ENCODE measurements at places on chromosomes 6 and 20.

GRCh38 chr6:53029257-53029656 is 34.2 kb upstream of the GSTA4 start:
- no peak for DNase-seq

GRCh38 chr6:26158581-26159356 is 71.5 kb downstream of the HFE start:
- no peak for DNase-seq

- no peak for DNase-seq
Measured at GRCh38 chr20:14951105-14951504, 613.7 kb upstream of the FLRT3 start.

DNA sequence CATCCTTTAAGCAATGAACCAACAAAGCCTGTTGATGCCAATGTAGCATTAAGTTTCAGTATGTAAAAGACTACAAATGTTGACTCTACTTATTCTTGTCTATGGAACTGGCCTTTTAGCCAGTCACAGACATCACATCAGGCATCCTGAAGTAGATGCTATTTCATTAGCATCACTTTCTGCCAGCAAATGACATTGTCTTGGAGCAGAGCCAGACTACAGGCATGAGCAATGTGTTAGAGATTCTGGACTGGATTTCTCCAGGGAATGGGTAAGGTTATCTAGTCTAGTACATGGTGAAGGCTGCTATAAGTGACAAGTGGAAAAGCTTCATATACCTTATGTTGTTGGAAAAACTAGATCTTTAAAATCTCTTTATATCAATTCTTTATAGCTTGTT is 142.9 kb downstream of the ADGRB3 start:
- peak; percentile 0 for DNase-seq

DNA sequence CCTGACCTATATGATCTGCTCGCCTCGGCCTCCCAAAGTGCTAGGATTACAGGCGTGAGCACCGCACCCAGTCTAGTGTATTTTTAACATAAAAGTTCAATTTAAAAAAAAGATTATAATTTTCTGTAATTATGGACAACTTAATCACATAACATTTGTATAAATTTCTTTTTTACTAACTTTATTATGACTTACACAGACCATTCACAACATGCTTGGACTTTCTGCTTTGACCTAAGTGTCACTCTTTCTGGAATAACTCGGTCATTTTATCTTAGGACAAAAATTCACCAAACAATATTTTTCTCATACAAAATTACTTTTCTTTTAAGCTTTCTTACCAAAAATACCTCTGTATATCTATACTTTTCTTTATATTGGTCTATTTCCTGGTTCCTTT is 15.4 kb upstream of the IL22RA2 start:
- no peak for DNase-seq

GRCh38 chr6:48564036-48564820 is 453.2 kb upstream of the PTCHD4 start:
- DNase-seq, result no peak

GRCh38 chr6:37319856-37320480 is 33.8 kb upstream of the RNF8 start:
- no peak for DNase-seq

DNA sequence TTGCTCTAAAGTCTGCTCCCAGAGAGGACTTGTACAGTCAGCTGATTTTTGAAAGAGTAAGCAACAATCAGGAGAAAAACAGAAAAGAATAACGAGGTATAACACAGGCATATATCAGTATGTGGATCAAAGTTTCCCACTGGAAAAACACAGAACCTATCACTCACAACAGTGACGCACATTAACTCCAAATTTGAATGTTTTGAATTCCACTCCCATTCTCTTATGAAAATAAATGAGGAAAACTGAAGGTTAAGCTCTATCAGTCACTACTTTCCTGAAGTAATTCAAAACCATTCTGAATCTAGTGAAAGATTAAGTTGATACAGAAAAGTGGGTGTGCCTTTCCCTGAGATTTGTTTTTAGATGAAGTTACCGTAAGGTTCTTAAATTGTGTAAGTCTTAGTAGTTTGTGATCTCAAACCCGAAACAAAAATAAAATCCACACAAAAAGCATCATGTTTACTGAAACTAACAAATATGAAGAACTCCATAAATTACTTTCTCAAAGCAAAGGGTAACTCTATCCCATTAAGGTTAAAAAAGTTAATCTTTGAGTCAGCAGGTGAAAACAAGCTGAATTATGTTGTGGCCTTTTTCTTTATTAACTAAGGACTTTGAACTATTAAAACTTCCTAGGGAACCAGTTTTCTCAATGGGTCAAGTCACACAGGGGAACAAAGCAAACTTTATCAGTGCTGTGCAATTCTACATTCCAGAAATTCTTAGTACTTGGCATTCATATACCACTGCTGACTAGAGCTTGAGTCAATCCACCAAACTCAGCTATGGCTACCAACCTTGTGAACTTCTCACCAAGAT is 115.7 kb downstream of the OGFRL1 start:
- DNase-seq, result no peak

DNA sequence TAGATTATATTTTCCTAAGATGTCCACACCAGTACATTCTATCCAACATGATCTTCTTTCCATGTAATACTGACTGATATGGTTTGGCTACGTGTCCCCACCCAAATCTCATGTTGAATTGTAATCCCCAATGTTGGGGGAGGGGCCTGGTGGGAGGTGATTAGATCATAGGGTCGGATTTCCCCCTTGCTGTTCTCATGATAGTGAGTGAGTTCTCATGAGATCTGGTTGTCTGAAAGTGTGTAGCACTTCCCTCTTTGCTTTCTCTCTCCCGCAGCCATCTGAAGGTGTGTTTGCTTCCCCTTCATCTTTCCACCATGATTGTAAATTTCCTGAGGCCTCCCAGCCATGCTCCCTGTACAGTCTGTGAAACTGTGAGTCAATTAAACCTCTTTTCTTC is 12.2 kb upstream of the HBS1L start:
- DNase-seq, result no peak

- DNase-seq, result peak; percentile 25
Measured at GRCh38 chr20:6074145-6074561, 20.3 kb upstream of the LRRN4 start.

GRCh38 chr20:49850463-49851230 is 38.0 kb downstream of the SLC9A8 start:
- no peak for DNase-seq

DNA sequence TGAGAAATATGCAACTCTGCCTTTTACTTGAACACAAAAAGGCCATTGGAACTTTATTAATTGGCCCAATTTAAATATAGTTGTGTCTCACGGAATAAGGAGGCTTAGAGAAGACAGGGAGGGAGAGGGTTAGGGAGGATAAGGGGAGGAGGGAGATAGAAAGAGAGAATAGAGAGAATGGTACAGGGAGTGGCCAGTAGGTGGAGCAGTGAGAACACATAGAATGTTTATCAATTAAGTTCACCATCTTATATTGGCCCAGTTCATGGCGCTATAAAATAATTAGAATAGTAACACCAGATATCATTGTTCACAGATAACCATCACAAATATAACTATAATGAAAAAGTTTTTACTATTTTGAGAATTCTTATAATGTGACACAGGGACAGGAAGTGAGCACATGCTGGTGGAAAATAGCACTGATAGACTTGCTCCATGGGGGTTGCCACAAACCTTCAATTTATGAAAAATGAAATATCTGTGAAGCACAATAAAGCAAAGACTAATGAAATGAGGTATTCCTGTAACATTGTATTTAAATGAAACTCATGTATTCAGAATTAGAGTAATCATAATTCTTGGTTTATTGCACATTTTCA is 374.1 kb upstream of the MANEA start:
- no peak for DNase-seq

DNA sequence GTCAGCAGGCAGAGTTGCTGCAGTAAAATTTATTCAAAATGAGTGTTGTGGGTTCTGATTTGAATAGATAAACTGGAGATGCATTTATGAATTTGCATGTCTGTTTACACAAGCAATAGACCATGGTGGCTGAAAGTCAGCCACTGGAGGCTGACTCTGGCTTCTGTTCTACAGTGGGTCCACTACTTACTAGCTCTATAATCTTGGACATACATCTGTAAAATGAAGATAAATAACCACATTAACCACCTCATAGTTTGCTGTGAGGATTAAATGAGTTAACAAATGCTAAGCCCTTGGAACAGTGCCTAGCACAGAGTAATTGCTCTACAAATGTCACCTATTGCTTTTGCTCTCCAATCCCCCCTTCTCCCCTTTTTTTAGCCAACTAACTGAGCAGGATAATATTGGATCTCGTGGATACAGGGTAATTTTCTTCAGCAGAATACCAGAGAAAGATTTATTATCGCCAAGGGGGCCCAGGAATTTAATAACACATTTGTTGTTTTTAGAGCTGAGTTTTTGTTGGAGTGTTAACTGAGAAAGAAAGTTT is 1.4 kb upstream of the PM20D2 start:
- DNase-seq, result no peak

GRCh38 chr20:57528148-57528547 is 3.2 kb upstream of the CTCFL start:
- no peak for DNase-seq

- no peak for DNase-seq
Measured at GRCh38 chr6:24547243-24547642, 52.5 kb downstream of the ALDH5A1 start.

DNA sequence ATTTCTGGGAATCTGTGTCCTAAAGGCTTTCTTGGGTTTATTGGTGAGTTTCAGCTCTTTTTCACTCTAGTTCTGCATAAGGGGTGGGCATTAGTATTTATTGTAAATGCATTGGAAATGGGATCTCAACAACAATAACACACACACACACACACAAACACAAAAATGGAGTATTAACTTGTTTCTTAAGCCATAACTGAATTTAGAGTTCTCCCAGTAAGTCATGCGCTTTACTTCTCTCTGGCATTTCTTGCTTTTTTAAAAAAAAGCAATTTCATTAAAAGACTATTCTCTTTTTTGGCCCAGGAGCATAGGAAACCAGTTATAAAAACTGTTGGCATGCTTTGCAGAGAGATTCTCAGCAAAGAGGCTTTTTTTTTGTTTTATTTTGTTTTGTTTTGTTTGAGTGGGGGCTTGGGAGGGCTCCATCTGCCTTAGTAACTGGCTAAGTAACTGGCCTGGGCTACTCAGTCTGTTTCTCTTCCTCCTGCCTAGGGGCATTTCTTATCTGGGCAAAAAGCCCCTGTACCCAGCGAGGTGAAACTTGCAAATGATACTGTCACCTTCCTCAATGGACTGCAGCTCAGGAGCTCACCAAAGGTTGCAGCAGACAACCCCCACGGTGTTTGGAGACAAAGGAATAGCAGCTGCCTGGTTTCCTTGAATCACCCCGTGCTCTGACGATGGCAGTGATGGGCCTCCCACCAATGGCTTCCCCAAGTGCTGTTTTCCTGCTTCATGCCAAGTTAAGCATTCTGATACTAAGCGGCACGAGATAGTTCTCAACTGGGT is 128.5 kb downstream of the BCAS1 start:
- DNase-seq, result no peak

DNA sequence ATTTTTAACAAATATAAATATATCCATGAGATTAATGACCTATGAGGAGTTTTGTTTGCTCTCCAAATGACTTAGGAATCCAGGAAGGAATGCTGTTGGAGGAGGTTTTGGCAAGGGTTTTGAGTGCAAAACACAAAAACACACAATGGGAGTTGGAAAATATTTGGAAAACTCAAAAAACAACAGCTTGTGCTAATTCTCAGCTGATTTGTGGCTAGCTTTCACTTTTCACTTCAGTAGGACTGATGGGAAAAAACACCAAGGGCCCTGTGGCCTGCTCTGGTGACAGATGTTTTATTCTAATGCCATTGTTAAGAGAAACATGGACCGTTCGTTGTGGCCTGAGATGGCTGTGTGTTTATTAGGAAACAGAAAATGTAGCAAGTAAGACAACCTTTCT is 113.9 kb downstream of the ALDH8A1 start:
- DNase-seq, result no peak

GRCh38 chr6:155400654-155400965 is 55.0 kb downstream of the NOX3 start:
- DNase-seq, result no peak

GRCh38 chr6:83862776-83863471 is 3.4 kb downstream of the CYB5R4 start:
- DNase-seq, result no peak

DNA sequence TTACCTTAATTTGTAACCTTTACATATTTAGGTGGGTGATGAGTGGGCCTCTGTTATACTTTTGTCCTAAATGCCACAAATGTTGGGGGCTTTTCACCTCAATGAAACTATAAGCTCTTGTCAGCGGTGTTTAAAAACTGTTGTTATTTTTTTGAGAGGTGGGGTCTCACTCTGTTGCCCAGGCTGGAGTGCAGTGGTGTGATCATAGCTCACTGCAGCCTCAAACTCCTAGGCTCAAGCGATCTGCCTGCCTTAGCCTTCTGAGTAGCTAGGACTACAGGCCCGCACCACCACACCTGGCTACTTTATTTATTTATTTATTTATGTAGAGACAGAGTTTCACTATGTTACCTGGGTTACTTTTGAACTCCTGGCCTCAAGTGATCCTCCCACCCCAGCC is 66.7 kb downstream of the ZDHHC14 start:
- DNase-seq, result no peak

GRCh38 chr20:31951530-31952453 is at the start of gene PDRG1:
PDRG1 (minus strand) TSS chr20:31952046; CDS start chr20:31951961, 85 bp downstream.
- peak; percentile 97 for DNase-seq

GRCh38 chr6:1001655-1002349 is 308.9 kb upstream of the EXOC2 start:
- DNase-seq, result no peak

GRCh38 chr6:69487688-69488087 is 309.1 kb downstream of the LMBRD1 start:
- no peak for DNase-seq

- no peak for DNase-seq
Measured at GRCh38 chr6:106555767-106556166, 73.5 kb downstream of the RTN4IP1 start.
